ENCODE measurements at places on chromosomes 16 and 17.

DNA sequence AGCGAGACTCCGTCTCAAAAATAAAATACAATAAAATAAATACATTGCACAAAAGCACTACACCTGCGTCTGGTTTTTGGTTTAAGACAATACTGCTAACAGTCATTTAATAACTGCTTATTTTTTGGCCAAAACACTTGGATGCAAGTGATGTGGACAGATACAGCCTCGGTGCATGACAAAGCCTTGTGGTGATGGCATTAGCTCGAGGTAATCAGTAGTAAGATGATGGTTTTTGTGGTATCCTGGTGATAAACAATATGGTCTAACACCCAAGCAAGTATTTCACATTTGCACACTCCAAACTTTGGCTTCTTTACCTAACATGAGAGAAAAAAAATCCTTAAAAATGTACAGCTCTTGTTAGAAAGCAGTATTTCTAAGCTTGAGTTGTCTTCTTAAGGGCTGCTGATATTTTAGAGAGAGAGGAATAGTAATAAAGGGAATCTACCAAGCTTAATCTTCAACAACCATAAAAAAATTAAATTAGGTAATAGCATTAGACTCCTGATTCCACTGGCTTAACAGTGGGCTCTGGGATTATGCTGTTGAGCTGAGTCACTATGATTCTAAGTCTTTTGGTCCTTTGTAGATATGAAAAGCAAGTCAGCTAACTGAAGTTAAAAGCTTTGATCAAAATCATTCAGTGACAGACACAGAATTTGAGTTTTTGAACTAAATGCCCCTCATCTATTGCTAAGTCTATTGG lies 111.1 kb downstream of the VPS53 start:
- no peak for DNase-seq

- DNase-seq = peak; percentile 21
These were observed 542 bp downstream of the SLC39A11 start for GRCh38 chr17:73091770-73092522.

GRCh38 chr16:68833251-68833650 lies 10.1 kb upstream of the TANGO6 start:
- no peak for DNase-seq

GRCh38 chr17:17561408-17562145 lies 29.9 kb downstream of the PEMT start:
- DNase-seq = no peak

GRCh38 chr16:89395150-89396142 lies 94.9 kb downstream of the ANKRD11 start:
- DNase-seq = no peak

- DNase-seq = no peak
These were observed 2.7 kb downstream of the NLRP1 start for GRCh38 chr17:5581655-5582054.

DNA sequence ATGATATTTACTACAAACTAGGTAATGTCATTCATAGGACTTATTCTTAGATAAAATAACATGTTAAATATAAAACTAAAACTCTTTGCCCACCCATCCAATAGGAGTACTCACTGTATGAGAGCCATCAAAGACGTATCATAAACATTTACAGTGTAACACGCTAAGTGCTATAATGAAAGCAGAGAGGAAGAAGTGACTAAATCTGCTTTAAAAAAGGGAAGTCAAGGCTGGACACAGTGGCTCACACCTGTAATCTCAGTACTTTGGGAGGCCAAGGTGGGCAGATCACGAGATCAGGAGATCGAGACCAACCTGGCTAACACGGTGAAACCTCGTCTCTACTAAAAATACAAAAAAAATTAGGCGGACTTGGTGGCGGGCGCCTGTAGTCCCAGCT lies 32.4 kb downstream of the SPAG9 start:
- DNase-seq = no peak

DNA sequence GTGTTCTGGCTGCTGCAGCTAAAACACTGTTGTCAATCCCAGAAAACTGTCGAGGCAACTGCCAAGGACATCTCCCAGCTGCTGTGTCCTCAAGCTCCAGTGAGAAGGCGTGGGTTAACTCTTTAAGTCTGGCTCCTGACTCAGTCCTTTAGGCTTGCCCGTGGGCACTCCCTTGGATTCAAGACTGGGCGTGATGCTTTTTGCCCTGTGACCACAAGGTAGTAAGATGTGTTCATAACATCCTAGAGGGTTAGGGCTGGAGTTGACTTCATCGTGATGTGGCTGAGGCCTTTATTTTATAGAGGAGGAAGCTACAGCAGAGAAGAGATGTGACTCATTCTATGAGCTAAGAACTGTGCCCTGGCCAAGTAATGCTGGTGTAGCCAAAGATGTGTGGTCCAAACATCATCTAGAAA lies 50.9 kb upstream of the TEKT3 start:
- no peak for DNase-seq

GRCh38 chr17:74274060-74274708 lies at the start of gene DNAI2:
TSS of gene DNAI2 (plus strand) at chr17:74274234. CDS start at chr17:74281818, 7,584 bp downstream.
- no peak for DNase-seq

DNA sequence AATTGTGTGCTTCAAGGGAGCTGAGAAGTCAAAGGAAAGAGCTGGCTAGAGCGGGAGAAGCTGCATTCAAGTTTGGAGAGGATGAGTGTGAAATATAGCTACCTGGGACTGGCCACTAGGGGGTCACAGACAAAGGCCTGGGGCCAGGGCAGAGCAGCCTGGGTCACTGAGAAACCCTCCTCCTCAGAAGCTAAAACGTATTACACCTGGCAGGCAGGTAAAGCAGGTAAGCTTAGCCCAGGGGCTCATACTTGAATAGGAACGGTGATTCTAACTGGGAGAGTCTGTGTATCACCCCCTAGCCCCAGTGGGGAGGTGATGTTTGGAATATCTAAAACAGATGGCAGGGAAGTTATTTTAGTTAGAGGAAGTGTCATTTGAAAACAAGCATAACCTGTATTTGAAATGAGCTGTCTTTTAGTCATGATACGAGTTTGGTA lies 6.8 kb downstream of the KRT37 start:
- DNase-seq = no peak

- DNase-seq = no peak
These were observed 2.8 kb upstream of the MATCAP1 start for GRCh38 chr16:67186550-67186950.

DNA sequence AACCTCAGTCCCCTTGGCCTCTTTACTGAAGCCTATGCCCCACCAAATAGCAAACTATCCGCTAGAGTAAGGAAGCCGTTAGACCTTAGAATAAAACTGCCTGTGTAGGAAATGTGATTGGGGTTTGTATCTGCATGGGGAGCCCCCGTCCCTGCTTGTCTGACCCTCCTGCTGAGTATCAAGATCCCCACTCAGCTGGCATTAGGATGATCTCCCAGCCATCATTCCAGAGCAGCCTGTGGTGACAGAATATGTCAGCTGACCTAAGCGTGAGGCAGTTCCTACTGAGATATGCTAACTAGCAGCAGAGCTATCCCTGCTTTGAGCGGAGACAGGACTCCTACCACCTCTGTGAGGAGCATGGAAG lies 645 bp upstream of the GFOD2 start:
- peak; percentile 23 for DNase-seq

DNA sequence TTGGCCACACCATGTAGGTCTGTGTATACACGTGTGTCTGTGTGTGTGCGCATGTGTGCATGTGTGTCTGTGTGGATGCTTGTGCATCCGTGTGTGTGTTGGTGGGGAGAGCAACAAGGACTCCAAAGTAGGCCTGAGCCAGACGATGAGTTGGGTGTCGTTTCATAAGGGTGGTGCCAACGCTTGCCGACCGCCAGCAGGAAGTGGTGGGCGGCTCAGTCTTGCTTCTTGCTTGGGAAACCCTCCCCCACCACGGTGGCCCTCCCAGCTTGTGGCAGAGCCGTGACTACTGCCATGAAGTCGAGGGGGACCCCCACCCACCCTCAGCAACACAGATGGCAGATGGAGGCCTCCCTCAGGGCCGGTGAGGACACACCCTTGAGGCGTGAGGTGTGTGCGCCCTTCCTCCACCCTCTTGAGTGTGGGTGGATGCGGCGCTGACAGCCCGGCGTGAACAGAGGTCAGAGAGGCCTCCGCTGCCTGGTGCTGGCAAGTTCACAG lies 17.5 kb downstream of the SBK1 start:
- DNase-seq = peak; percentile 79

- DNase-seq = no peak
These were observed 164.4 kb upstream of the XYLT1 start for GRCh38 chr16:17635183-17635582.

DNA sequence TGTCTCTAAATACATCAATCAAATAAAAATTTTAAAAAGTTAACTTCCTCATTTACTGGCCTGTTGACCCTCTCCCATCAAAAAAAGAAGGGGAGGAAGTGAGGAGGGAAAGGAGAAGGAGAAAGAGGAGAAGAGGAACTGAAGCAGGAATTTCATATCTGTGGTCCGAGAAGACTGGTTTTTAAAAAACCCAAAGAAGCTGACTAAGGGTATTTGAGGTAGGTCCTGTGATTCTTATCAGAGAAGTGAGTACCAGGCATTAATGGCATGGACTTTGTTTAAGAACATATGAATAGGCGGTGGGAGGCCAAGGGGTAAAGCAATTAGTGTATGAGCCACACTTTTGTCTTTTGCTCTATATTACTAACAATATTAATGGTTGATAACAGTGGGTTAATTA lies 2.0 kb downstream of the SLC46A1 start:
- DNase-seq = no peak

- no peak for DNase-seq
These were observed 318.3 kb downstream of the CBLN1 start for GRCh38 chr16:48963306-48963705.

DNA sequence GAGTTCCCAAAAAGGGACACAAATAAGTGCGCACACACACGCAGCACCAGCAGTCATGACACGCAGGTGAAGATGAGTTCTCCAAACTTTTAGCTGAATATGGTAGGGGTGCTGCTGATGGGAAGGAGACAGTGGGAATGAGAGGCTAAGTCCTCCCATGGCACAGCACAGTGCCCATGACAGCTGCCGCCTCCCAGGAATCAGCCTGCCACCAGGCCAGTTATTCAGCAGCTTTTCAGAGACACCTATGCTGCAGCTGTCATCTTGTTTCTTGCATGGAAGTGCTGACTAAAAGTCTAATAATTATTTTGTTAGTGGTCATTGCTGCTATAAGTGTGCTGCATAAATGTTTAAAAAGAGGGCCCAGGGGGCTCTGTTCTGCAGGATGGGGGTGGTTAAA lies 12.2 kb downstream of the WFIKKN2 start:
- DNase-seq = no peak

DNA sequence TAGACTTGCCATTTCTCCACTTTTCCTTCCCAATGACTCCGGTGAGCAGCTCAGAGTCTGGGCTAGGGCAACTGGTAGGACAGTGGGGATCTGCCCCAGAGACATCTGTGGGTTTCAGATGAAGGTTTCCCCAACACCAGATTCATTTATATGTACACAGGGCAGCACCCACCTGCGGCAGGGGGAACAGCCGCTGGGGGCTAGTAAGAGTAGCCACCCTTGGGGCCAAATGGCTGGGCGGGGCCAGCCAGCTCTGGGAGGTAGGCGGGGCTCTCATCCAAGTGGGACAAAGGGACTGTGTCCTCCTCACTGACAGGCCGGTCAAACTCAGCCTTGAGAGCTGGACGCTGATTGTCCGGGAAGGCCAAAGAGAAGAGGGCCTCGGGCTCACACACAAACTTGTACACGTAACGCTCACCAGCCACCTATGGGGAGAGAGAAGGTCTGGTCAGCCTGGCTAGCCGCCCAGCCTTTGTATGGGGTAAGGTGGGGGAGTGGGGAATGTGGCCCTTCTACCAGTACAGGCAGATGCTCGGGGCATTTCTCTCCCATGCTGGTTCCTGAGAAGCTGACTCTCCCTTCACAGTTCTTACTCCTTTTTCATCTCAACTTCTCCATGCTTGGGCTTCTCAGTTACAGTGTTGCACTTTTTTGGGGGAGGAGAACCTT lies 17.7 kb downstream of the ETV4 start:
- DNase-seq = no peak

GRCh38 chr17:41775394-41776226 lies 10.9 kb downstream of the JUP start:
- no peak for DNase-seq

DNA sequence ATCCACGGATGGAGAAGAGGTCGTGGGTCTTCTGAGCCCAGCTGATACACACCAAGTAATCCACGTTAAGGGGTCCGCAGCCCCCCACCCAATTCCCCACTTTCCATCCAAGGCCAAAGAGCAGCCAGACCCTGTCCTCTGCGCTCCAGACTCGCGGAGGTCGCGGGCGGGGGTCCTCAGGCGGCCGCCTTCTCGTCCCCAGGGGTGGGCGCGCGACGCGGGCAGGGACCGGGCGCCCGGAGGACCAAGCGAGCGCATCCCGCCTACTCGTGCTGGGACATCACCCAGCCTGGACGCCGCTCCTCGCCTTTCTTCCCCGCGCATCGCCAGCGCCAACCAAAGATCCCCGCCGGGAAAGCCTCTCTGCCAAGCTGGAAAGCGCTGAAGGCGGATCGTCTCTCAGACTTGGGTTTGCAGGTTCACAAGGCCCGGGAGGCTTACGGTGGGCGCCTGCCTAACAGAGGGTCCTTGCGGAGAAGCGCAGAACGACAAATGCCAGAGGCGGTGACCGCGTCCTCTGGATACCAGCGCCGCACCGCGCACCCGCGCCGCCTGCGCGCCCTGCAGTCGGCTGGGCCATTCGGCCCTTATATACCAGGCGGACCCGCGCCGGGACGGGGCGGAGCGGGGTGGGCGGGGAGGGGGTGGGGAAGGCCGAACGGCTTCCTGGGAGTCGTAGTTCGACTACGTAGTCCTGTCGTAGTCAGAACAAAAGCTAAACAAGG lies 471.6 kb downstream of the SOX9 start:
- peak; percentile 56 for DNase-seq

GRCh38 chr17:48294020-48294805 lies 135.8 kb downstream of the SKAP1 start:
- no peak for DNase-seq

GRCh38 chr16:65867276-65867960 lies 499.1 kb upstream of the CDH5 start:
- no peak for DNase-seq

GRCh38 chr17:42798383-42799380 lies at the start of the genes CNTD1 and COA3:
TSS of gene CNTD1 (plus strand) at chr17:42798861. CDS start at chr17:42799068, 207 bp downstream.
TSS of gene COA3 (minus strand) at chr17:42798704. CDS start at chr17:42798681, 23 bp downstream.
- DNase-seq = peak; percentile 82

DNA sequence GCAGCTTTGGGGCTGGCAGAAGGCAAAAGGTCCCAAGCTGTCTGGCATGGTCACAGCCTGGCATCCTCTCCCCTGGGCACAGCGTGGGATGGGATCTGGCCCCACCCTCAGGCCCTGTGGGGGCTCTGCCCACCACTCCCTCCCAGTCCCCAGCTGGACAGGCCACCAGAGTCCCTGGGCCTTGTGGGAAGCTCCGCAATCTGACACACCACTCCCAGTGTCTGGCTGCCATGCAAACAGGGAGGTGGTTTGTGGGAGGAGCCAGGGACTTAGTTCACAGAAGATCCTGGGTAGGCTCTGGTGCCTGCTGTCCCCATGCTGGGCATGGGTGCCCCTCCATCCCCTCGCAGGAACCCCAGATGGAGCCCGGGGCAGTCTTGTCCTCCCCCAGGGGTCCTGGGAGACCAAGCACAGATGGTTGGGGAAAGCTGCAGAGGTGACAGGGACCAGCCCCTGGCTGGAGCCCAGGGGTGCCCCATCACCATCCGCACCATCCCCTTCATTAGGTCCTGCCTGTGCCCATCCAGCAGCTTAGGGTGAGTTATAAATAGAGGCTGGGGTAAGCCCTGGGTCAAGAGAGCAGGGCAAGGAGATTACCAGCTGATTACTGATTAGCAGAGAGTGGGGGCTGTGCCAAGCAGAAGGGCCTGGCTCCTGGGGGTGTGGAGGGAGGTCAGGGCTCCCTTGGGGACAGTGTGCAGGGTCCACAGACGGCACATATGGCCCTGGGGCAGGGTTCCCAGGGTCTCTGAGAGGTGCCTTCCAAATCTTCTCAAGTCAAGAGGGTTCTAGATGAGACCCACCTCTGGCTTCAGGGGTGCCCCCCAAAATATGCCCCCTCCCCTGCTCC lies 6.2 kb downstream of the FSCN2 start:
- DNase-seq = no peak

Measured in stimulated activated CD4-positive, alpha-beta T cell treated with anti-CD3 and anti-CD28 coated beads, Interleukin-2, amount 100 ng/mL, for 24 hours (primary cell).